Activated CD4-positive, alpha-beta T cell treated with anti-CD3 and anti-CD28 coated beads for 1 hour (primary cell): ENCODE measurements at places on chromosomes 3 and 15.

DNA sequence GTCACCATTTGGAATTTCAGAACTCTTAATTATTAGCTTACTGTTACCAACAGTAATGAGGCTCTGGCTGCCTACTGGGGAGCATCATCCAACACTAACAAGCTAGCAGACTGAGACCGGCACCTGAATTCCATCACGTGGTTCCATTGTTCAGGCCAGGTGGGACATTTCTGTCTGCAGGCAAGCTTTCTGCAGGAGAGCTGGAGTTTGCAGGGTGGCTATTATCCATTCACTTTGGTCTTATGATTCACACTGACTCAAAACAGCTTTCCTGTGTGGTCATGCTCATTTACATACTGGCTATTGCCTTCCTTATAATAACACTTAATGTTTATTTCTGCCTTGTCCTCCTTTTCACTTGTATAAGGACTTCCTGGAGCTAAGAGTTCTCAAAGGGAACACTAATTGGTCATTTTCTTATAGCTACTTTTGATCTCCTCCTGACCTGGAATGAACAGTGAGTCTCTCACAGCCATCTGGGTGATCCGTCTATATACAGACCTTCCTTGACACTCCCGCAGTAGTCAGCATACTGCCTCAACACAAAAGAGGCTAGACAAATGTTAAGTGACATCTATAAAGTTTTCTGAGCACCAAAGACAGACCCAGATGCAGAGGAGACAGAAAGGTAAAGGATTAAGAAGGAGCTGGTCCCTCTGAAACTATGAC is 695.4 kb downstream of the FHIT start:
- no peak for DNase-seq

DNA sequence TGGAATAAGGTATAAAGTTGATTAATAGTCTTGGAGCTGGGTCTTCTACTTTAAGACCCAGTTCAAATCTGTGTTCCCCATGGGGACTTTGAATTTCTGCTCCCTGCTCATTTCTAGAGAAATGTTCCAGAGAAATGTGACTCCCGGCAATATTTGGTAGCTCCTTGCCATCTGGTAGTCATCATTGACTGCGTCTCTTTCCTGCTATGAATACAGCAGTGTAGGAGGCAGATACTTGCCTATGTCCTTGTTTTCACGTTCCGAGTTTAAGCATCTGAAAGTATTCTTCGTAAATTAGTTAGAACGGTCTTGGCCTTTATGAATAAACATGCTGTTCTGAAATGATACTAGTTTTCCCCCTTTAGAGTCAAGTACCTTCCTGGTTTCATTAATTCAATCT is 352.9 kb downstream of the PTPRG start:
- no peak for DNase-seq

DNA sequence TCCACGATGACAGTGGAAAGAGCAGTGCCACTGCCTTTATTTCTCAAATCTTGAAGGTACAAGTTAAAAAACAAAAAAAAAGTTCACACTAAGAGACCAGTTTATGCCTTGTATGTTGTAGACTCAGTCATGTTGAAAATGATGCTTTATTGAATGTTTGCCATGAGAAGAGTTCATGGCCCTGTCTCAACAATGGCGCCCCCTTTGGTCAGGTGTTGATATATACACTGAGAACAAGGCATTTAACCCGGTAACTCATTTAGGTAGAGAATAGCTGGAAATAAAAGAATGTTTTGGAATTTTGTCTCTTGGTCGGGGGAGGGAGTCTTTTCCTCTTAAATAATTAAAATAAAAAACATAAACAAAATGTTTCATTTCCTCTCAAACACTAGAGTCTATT is 145.6 kb upstream of the SLC2A2 start:
- no peak for DNase-seq

DNA sequence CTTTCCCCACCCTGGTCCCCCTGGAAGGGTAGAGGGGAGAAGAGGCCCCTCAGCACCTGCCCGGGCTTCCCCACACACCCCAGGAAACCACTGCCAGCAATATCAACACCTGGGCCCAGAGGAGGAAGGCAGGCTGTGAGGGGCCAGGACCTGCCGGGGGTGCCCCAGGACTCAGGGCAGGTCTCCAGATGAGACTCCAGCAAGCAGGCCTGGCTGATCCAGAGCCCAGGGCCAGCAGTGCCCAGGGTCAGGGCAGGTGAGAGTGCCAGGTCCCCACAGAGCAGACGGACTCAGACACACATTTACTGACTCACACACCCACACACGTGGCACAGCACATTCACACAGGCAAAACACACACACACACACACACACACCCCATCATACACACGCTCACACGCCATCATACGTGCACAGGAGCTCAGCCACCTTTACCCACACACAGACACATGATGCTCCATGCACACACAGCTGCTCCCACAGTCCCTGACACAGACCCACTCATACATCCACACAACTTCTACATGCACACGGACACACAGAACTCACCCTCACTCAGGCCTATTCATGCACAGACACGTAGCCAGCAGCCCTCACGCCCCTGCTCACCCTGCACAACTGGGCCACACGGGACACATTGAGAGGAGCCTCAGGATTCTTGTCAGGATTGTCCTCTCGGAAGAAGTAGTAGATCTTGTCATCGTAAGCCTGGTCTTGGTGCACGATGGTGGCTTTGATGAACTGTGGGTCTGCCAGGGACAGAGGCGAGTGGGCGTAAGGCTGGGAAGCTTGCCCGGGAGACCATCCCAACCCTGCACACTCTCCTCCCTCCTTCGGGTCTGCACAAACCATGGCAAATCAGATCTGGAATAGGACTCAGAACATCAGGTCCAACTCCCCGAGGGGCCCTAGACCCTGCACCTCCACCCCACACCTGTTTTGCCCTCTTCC is 17.5 kb downstream of the SEMA7A start:
- DNase-seq: no peak

DNA sequence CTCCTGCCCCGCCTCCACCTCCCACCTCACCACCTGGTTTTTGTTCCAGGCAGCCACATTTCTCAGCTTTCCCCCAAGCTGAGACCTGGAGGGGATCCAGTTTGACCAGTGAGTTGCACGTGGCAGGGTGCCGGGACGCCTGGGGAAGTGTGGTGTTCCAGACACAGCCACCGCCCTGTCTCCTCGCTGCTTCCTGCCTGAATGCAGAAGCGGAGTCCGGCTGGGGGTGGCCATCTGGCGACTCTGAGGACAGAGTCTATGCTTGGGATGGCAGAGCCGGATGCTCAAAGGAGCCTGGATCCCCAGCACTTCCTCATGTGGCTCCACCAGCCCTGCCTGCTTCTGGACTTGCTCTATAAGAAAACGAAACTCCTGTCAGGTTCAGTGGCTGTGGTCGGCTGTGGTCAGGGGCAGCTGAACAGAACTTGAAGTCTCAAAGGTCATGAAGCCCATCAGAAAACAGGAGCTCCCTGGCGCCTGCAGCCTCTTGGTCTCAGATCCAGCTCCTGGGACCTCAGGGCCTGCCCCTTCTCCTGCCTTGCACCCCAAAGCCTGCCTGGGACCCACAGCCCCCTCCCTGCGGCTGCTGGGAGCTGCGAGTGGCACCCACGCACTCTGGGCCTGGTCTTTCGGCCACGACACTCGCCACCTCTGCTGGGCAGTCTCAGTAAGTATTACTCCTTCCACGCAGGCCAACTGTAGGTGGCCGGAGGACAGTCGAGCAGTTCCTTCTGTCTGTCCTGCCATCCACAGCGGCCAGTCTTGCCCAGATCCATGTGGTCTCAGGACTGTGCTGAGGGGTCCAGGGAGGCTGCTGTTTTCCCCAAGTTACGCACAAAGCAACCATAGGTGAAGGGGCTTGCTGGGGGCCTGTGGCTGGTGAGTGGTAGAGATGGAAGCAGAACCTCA is 112.8 kb upstream of the MEF2A start:
- peak; percentile 8 for DNase-seq

GRCh38 chr3:60140160-60140559 is 1090.3 kb upstream of the CFAP20DC start:
- no peak for DNase-seq

- DNase-seq: no peak
Measured at GRCh38 chr15:77243716-77244401, 172.9 kb upstream of the TSPAN3 start.

DNA sequence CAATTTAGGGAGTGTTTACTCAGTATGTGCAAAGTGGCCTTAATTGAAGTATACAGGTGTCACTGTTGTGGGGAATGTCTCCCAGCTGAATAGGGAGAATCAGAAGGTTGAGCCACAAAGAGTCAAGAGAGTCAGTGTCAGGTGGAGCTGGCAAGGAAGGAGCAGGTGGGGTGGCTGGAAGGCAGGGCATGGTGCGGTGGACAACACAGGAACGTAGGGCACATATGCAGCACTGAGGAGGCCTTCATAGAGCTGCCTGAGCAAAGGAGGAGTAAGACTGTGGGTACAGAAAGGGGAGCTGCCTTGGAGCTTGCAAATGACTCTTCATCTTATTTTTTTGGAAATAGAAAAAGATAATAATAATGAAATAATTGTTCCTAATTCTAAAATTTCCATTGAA is 20.0 kb downstream of the ARHGEF3 start:
- DNase-seq: no peak

DNA sequence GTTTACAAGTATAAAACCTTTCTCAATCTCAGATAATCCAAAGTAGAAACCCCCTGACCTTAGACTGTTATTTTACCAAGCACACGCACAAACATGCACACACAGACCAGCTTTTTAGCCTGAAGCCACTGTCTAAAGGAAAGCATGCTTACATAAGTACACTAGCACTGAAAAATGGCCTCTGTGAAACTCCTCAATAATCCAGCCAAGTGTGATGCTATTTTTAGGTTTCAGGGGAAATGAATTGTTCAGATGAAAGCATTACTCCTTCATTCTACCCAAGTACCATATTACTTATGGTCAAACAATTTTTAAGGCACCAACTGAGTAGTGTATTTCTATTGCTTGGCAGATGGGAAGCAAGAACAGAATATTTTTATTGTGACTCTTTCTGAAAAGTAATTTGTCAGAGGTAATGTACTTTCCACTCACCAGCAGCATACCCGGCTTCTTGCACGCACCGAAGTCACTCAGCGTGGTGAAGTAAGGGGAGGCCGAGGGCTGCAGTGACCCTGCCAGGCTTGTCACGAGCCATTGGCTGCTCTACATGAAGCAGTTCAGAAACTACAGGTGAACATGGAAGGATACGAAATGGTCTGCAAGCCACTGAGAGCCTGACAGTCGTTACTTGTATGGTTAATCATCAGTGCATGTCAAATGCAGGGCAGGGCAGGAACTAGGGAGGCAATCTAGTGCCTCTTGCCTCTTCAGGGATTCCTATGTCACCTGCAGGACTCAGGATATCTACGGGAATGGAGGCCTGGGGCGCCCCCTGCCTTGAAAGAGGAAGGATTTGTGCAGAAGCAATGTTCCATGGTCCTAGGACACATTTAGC is 106.7 kb downstream of the GABRB3 start:
- DNase-seq: no peak

DNA sequence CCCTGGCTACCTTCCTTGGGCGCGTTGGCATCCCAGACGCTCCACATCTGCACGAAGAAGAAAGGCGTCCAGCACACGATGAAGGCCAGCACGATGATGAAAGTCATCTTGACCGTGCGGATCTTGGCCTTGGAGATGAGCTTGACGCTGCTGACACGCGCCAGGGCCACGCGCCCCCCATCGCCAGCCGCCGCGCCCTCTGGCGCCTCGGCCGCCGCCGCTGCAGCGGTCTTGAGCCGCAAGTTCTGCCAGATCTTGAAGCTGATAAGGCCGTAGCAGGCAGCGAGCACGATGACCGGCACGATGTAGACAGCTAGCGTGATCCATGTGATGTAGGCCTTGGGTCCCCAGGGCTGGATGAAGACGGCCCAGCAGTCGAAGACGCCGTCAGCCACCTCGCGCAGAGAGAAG is 2.2 kb downstream of the OXTR start:
- DNase-seq: no peak

DNA sequence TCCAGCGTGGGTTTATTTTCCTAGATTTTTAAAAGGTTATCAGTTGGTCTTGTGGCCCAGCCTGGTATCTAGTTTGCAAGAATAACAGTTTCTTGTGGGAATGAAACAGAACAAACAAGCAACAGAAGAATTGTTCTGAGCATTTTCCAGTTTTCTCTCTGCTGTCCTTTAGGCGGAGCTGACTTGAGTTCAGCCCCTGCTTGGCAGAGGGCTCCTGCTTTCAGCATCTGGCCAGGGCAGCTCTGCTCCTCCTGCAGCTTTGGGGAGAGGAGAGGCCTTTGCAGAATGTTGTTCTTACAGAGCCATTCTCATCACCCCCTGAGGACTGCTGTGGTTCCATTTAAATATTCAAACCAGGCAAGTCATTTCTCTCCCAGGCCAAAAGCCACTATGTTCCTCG is 117.7 kb downstream of the ALDH1A2 start:
- no peak for DNase-seq

- no peak for DNase-seq
Measured at GRCh38 chr3:89113893-89114840, 6.7 kb downstream of the EPHA3 start.

GRCh38 chr3:195699388-195699771 is 21.4 kb upstream of the MUC20 start:
- no peak for DNase-seq

GRCh38 chr15:39270221-39270855 is 310.5 kb upstream of the THBS1 start:
- DNase-seq: no peak

DNA sequence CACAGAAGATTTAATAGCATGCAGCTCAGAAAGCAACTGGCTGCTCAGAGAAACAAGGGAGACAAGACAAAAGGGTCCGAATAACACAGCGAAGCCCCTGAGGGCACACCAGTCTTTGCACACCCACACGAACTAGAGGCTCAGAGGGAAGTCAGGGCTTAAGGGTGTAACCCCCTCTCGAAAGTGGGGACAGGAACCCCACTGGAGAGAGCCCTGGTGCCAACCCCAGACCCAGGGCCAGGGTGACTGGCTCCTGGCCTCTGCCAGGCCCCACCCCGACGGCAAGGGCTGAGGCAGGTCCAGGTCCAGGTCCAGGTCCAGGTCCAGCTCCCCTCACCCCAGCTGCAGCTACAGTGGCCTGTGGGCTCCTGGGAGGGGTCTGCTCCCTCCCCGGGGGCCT is 10.5 kb upstream of the PRR23E start:
- DNase-seq: no peak

DNA sequence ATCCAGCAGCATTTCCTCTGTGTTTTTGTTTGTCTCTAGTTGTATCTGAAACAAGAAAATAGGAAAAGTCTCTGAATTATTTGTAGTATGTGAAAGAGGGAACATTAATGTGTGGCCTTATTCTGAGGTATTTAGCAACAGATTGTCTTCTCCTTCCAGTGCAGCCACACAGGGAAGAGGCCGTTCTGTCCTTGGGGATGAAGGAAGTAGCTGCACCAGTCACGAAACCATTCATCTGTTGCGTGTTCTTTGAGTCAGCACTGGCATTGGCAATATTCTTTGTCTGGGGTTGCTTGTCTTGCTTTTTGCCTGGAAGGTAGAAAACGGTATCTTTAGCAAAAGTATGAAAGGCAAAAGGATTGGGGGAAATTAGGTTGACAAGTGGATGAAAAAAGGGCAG is 91.6 kb downstream of the CDIN1 start:
- DNase-seq: no peak
